Kasumi-1 (cell line): ENCODE measurements at places on chromosomes 13 and 19.
A peak's percentile ranks its signal among the peaks of the same experiment; 100 is the strongest.

DNA sequence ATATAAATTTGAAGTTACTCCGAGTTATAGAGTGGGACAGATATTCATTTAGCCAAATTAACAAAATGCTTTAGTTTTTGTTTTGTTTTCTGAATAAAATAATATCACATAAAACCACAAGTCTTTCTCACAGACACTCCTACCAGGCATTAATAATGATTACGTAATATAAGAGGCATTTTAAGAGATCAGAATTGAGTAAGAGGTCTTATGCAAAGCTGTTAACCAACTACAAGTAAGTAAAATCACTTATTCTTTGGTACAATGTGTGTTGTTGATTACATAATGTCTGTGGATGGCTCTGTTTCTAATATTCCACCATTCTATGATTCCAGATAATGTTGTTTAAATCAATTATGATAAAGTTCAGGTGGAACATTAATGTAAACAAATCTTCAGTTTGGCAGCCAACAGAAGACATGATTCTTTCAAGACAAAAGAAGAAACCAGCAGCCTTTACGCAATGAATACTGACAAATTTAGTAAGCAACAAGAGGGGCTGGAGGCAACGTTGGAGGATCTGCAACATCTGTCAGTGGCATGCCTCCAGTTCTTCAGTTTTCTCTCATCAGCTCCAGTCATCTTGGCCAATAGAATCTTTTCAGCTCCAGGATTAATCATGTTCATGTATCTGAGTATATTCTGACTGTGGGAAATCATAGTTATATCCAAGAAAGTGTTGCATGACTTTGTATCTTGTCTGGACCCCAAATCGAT is 403.8 kb downstream of the SLITRK5 start:
- no peak for DNase-seq

DNA sequence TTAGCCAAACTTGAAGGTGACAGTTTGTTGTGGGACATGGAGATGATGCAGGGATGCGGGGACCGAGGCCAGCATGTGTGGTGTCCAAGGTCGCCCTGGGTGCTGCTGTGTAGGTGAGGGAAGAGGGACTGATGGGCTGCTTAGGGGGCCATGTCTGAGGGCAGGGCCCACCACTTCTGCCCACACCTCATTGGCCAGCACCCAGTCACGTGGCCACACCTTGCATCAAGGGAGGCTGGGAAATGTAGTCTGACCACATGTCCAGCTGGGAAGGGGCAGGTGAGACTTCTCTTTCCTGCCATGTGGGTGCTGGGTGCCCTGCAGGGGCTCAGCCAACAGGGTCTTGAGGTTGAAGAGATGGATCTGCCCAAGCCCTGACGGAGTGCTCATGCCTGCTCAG is 88.9 kb downstream of the KDM4B start:
- no peak for DNase-seq

- DNase-seq, result no peak
Observed at GRCh38 chr19:32686847-32687475, 4.7 kb upstream of the NUDT19 start.

GRCh38 chr19:12672744-12673143 is 6.1 kb downstream of the WDR83 start:
- DNase-seq, result no peak

GRCh38 chr13:97298816-97299215 is 76.7 kb downstream of the MBNL2 start:
- DNase-seq, result no peak

- no peak for DNase-seq
Observed at GRCh38 chr13:23991119-23991518, 93.8 kb upstream of the C1QTNF9B start.

GRCh38 chr19:737591-738093 is 13.3 kb upstream of the MISP start:
- DNase-seq, result peak; percentile 18

DNA sequence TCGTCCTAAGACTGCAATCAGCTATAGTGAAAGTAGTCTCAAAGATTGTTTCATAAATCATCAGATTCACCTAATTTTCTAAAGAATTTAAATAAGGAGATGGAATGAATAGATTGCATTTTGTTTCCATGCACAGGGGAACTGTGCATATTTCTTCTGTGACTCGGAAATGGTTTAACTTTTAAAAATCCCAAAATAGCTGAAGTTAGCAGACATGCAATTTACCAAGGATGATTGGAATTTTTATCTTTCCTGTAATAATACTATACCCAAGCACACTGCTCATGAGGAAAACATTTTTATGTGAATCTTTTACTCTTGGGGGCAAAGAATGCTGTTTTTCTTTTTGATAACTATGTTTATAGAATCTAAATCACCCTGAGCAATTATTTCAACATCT is 15.0 kb upstream of the LMO7 start:
- no peak for DNase-seq

DNA sequence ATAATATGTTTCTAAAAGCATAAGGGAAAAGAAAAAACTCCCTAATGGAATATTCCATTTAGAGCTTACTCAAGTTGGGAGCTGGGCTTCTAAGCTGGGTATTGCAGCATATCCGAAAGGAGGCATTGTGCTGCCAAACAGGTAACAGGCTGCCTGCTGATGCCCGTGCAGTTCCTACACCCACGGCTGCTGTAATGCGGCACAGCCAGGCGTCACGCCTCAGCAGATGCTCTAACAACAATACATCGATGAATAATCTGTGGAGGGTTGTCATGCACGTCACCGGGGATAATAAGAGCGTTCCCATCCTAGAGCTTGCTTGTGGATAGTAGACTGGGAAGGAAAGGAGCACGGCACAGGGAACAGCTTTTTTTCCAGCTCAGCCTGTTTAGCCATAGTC is 1582.1 kb upstream of the SLC10A2 start:
- no peak for DNase-seq

- no peak for DNase-seq
Observed at GRCh38 chr13:108225440-108225839, 7.2 kb downstream of the ABHD13 start.

- DNase-seq, result no peak
Observed at GRCh38 chr13:94414141-94414540, 65.3 kb downstream of the DCT start.
